ENCODE measurements at places on chromosomes 11 and 22.

DNA sequence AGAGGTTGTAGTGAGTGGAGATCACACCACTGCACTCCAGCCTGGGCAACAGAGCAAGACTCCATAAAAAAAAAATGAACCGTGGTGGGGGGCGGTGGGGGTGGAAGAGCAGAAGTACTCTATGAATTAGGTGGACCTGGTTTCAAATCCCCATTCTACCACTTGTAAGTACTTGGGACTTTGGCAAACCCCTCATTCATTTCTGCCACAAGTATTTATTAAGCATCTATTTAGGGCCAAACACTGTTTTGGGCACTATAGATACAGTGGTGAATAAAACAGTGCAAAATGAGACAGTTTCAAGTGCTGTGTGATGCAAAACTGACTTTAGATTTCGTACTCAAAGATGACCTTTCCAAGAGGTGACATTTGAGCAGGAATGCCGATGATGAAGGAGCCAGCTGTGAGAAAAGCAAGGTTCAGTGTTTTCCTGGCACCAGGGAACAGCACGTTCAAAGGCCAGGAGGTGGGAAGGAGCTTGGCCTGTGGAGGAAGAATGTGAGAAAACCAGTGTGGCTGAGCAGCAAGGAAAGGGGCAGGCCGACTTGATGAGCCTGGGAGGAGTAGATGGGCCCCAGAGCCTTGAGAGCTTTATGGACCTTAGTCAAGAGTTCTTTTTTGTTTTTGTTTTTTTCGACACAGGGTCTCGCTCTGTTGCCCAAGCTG lies 1.4 kb upstream of the TMEM134 start:
- peaks cover 8% of the 10 kb centered on the region for H3K36me3 ChIP-seq
- peak overlapping the region; percentile 86 for H3K4me3 ChIP-seq
- DNase-seq, result no peak
- H3K27ac ChIP-seq, result no peak overlapping the region

DNA sequence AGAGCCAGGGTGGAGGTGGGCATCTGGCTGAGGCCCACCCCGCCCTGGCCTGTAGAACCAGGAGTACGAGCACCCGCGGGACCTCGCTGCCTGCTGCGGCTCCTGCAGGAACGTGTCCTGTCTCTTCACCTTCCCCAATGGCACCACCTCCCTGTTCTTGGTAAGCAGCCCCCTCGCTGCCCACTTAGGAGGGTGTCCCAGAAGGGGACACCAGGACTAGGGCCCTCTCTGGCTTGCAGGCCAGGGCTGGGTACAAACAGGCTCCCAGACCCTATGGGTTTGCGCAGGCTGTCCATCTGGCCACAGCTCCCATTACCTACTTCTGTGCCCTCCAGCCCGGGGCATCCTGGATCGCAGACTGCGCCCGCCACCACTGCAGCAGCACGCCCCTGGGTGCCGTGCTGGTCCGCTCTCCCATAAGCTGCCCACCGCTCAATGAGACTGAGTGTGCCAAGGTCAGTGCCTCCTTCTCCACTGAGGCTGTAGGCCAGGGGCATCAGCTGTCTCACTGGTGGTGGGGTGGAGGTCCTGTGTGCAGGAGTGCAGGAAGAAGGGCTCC lies 77.5 kb upstream of the MYOD1 start:
- no peak overlapping the region for H3K27ac ChIP-seq
- no peaks in the 10 kb centered on the region for H3K4me1 ChIP-seq
- peaks cover 12% of the 10 kb centered on the region for H3K27me3 ChIP-seq
- no peak overlapping the region for H3K4me3 ChIP-seq
- DNase-seq, result no peak

DNA sequence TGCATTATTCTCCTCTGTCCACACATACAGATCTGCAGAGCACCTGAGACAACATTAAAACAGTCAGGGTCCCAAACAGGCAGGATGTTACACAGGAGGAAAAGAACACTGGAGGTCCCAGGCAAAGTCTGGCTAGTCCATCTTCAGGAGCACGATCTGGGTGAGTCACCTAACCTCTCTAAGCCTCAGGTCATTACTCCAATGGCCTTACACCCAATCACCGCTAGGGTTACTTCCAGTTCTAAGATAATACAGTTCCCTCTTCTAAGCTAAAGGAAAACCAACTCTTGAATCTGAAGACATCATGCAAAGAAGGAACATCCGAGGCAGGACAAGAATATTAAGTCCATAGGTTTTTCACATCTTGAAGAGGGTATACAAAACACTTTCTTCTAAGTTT lies 24.5 kb downstream of the ASCC2 start:
- no peaks in the 10 kb centered on the region for H3K4me1 ChIP-seq
- H3K36me3 ChIP-seq, result peaks cover 60% of the 10 kb centered on the region
- H3K27ac ChIP-seq, result no peak overlapping the region
- DNase-seq, result no peak
- no peak overlapping the region for H3K4me3 ChIP-seq
- H3K27me3 ChIP-seq, result no peaks in the 10 kb centered on the region

DNA sequence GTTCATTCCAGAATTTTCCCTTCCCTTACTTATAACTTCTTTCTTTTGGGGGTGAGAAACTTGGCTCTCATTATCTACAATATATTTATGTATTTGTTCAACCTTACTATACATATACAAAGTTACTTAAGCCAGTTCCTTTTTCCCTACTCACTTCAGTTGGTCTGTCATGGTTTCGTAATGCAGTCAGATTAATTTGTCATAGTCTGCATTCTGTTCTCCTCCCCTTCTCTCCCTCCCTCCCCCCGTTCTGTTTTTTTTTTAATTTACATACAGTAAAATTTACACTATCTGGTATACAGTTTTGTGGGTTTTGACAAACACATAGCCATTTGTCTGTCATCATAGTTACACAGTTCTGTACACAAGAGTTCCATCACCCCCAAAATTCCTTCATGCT lies 71.8 kb upstream of the ADORA2A start:
- no peaks in the 10 kb centered on the region for H3K27me3 ChIP-seq
- no peak overlapping the region for H3K4me3 ChIP-seq

GRCh38 chr11:61489833-61490721 lies 18.5 kb upstream of the LRRC10B start:
- H3K36me3 ChIP-seq, result peaks cover 1% of the 10 kb centered on the region
- H3K4me3 ChIP-seq, result no peak overlapping the region
- no peak overlapping the region for H3K27ac ChIP-seq
- no peaks in the 10 kb centered on the region for H3K4me1 ChIP-seq
- no peak for DNase-seq
- no peaks in the 10 kb centered on the region for H3K27me3 ChIP-seq

DNA sequence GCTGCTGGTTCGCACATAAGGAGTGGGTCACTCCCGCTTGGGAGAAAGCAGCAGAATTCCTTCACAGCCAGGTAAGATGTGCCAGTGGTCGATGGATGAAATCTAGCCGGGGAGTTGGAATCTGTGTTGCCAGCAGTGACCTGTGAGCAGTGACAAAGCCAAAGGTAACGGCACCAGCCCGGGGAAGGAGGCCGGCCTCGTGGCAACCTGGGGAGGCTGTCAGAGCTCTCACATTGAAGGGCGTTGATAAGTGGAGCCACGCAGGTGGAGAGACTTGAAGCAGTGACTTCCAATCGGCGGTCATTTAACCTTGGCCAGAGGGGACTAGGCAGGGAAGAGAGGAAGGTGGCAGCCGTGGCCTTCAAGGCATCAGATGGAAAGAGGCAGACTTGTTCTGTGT lies 58.8 kb downstream of the ARHGAP8 start:
- peaks cover 5% of the 10 kb centered on the region for H3K4me1 ChIP-seq
- no peak overlapping the region for H3K4me3 ChIP-seq
- no peaks in the 10 kb centered on the region for H3K27me3 ChIP-seq
- peak overlapping the region; percentile 76 for H3K27ac ChIP-seq
- no peak for DNase-seq
- peaks cover 12% of the 10 kb centered on the region for H3K36me3 ChIP-seq

- H3K4me1 ChIP-seq, result no peaks in the 10 kb centered on the region
- H3K27ac ChIP-seq, result no peak overlapping the region
- no peak for DNase-seq
- peaks cover 42% of the 10 kb centered on the region for H3K27me3 ChIP-seq
- no peaks in the 10 kb centered on the region for H3K36me3 ChIP-seq
Measured at GRCh38 chr11:130672911-130673310, 224.5 kb downstream of the ADAMTS15 start.

DNA sequence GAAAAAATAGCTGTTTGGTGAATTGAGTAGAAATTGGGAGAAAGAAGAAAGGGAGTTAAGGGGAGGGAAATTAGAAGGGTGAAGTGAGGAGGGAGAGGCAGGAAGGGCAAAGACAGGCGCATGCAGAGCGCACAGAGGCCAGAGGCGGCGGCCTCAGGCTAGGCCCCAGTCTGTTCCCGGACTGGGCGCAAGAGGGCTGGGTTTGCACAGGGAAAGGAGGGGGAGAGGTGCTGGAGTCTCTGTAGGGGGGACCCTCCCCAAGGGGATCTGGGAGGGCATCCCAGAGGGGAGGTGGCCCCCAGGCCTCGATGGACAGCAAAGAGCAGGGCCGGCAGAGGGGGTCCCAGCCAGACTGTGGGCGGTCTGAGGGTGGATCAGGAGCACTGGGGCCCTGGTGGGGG lies 1.3 kb upstream of the FLRT1 start:
- H3K4me3 ChIP-seq, result peak overlapping the region; percentile 64
- H3K27me3 ChIP-seq, result peaks cover 52% of the 10 kb centered on the region
- no peak overlapping the region for H3K27ac ChIP-seq
- DNase-seq, result no peak

- H3K27ac ChIP-seq, result peak overlapping the region; percentile 81
- H3K27me3 ChIP-seq, result no peaks in the 10 kb centered on the region
- peaks cover 26% of the 10 kb centered on the region for H3K4me1 ChIP-seq
- no peak for DNase-seq
- H3K36me3 ChIP-seq, result peaks cover 13% of the 10 kb centered on the region
- no peak overlapping the region for H3K4me3 ChIP-seq
Measured at GRCh38 chr22:31635638-31636306, 26.2 kb downstream of the PISD start.

Data from central memory CD8-positive, alpha-beta T cell (primary cell).